ENCODE measurements at places on chromosomes 11 and 22.
A peak's percentile ranks its signal among the peaks of the same experiment; 100 is the strongest.

DNA sequence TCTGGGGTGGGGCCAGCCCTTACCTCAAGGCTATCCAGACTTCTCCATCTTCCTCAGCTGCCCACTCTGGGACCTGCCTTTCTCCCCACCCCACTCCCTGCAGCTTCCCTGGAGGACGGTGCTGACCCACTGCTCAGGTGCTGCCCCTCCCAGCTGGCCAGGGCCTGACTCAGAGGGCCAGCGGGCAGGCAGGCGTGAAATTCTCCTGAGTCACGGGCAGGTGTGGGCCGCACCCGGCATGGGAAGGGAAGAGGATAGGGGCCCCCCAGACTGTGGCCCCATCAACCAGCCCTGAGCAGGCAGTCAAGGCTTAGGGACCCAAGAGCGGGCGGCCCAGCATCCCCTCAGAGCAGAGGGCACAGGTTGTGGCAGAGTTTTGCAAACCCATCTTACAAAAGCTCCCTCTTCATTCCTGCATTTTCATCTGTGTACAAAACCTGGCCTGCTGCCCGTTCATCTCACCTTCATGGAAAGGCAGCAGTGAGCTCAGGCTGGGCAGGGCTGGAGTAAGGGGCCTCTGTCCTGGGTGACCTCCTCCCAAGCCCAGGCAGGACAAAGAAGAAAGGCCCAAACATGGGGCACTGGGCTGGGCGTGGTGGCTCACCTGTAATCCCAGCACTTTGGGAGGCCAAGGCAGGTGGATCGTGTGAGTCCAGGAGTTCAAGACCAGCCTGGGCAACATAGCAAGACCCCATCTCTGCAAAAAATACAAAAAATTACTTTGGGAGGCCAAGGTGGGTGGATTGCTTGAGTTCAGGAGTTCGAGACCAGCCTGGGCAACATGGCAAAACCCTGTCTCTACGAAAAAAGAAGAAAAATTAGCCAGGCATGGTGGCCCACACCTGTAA lies 6.1 kb downstream of the RHOD start:
- no peak for DNase-seq

DNA sequence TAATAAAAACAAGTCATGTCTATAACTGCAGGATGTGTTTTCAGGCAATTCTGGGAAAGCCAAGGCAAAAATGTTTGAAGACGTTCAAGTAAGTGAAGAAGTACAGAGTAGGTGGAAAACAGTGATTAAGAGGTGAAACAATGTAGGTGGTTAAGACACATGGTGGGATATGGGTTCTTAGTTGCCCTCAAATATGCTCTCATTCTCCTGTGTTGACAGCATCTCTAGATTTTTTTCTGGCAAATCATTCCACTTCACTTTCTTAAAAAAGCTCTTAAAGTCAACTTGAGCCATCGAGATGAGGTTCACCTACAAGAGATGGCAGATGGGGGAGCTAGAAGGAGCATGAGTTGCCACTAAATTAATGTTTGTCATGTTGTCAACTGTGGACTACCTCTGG lies 1041.0 kb upstream of the CNTN5 start:
- DNase-seq = no peak

- DNase-seq = peak; percentile 5
Observed at GRCh38 chr11:6611092-6611962, 689 bp downstream of the TAF10 start.

DNA sequence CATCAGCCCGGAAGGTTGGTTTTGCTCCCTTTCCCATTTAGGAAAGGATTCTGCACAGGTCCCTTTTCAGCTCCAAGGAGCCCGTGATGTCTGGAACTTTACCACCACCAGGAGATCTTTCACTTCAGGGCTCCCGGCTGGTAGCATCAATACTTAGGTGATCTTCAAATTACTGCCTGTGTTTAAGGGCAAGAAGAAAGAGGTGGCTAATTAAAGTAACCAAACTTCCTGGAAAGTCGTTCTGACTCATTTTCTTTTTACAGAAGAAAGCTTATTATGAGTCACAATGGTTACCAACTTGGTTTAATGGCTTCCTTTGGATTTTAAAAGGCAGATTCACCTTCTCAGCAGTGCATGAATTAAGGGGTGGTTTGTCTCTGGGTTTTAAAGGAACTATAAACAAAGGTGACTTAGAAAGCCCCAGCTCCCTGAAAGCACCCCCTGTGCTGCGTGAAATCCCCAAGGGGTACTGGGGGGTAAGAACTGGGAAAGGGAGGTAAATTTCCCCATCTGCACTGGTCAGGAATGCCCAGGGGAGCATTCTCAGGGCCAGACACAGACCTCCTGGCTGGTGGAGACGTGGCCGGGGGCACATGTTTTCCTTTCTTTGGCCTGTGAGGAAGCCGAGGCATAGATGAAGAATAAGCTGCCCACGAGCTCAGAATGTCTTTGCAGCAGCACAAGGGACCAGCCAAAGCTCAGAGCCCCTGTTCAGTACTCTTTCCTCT lies 8.8 kb downstream of the POU2F3 start:
- no peak for DNase-seq

DNA sequence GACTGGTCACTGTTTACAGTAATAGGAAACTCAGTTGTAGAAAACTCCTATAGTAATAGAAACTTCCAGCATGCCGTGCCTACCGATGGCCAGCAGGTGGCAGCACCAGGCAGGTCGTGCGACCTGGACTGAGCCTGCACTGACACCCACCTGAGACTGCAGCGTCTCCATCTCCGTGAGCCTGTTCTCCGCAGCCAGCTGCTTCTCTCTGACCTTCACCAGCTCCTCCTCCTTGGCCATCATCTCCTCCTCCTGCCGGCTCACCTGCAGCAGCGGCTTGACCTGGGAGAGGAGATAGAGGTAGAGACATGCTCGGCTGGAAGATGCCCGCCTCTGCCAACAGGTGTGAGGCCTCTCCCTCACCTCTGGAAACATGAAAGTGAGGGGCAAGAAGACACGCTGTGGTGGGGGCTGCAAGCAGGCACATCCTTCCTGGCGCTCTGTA lies 48.5 kb downstream of the APOL1 start:
- DNase-seq = peak; percentile 74

DNA sequence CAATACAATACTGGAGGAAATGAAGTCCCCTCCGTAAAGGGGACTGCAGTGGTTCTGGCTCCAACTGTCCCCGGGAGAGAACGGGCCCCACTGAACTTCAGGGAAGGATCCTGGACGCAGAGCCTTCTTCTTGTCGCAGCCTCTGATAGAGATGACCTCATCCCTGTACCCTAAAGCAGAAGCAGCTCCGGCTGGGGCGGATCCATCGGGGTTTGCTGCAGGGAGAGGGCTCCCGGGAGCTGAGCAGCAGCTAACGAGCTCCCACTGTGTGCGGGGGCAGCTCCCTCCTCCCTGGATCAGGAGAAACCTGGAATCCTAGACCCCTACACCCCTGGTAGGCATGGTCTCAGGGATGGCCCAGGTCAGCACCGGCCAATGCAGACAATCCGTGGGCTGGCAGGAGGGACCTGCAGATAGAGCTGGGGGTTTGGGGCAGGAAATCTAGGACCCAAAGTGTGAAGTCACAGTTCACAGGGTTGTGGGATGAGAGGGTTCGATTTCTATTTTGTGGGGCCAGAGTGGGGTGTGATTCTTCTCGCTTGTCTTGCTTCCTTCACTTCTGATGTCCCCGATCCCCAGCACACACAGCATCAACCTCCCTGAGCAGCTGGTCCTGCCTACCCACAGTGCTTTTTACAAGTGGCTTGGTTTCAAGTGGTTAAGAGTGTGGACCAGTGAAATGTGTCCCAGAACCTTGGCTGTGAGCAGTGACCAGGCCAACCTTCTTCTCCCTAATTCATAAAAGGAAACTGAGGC lies 12.9 kb downstream of the KIAA0930 start:
- DNase-seq = no peak

DNA sequence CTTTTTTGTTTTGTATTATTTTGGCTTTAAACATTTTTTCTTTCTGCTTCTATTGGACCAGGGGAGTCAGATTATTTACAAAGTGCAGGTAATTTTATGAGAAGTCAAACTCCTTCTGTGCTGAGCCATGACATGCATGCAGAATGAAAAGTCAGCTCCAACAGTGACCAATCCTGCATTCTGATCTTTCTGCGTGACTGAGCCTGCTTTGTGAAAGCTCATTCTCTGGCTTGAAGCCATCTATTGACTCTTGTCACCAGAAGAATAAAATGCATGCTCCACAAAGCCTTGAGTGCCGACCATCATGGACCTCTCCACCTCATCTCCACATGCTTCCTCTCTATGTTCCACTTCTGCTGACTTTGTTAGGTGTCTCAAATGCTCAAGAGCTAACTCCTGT lies 50.2 kb downstream of the MIAT start:
- no peak for DNase-seq

GRCh38 chr11:134040386-134041302 lies 28.2 kb upstream of the JAM3 start:
- no peak for DNase-seq

DNA sequence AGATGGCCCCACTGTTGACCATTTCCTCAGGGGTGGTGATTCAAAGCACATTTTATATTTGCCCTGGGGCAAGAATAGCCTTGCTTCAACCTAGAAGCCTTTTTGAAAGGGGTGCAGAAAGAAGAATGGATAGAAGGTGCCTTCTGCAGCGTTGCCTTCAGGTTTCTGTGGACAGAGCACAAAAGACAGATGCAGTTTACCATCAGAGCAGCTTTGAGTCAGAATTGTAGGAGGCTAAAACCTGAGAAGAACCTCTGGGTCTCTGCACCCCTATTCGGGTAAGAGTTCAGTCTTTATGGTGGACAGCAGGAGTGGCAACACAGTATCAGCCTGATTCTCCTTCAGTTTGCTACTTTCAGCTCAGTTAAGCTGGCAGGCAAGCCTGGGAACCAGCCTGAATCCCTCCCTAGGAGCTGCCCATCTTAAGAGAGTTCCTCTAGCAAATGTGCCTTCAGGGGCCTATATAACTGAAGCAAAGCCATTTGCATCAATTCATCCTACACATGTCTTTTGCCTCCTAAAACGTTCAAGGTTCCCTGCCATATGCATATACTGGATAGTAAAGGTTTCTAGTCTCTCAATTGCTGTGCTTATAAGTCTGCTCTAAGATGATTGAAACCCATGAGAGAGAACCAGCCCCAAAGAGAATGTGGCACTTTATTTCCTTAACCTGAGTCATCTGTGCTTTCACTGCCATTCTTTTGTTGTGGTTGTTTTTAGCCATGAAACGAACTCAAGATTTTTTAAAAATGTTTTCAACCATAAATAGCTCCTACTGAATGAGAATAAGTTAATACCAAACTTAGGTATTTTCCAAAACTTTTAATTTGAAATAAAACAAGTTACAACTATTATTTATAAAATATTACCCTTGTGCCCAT lies 123.0 kb downstream of the TRIM44 start:
- no peak for DNase-seq

- no peak for DNase-seq
Observed at GRCh38 chr22:50546326-50547262, 895 bp downstream of the KLHDC7B start.

- DNase-seq = no peak
Observed at GRCh38 chr11:62432695-62433094, 13.9 kb downstream of the SCGB1A1 start.

GRCh38 chr11:124891373-124891861 lies 6.2 kb downstream of the ROBO4 start:
- no peak for DNase-seq

GRCh38 chr11:32100495-32100894 lies 9.6 kb downstream of the RCN1 start:
- no peak for DNase-seq

DNA sequence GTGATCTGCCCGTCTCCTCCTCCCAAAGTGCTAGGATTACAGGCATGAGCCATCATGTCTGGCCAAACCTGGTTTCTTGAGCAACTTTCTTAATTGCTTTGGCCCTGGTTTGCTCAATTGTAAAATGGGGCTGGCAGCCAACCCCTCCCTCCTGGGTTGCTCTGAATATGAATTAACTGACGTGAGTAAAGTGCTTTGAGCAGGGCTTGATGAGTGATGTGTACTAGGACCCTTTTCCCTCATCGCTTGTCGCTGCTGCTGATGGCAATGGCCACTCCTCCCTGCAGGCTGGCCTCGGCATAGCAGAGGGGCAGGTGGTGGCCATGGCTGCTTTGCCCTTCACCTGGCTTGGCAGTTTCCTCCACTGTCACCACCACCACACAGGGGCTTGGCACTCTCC lies 41.5 kb downstream of the RNF141 start:
- DNase-seq = no peak

DNA sequence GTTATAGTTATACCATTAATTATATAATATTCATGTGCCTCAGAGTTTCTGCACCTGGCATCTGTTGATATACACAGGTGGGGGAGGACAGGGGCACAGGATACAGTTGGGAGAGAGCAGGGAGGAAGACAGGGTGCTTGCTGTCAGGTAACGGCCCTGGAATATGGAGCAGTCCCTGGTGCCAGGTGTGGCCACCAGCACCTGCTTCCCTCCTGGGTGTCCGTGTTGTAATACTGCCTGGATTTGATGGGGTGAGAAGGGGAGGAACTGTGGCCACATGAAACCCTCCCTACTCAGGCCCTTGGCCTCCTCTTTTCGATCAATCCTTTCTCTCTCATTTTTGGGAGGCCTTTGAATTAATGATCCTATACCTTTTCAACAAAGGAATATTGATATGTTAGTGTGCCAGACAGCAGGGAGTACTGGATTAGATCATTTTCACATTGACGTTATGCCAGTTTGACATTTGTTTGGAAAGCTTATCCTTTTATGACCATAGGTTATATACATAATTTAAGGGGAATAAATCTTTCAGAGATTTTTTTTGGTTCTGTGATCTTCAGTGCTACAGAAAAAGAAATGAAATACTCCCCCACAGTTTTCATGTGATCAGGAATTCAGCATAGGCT lies 88.6 kb downstream of the TEAD1 start:
- no peak for DNase-seq

DNA sequence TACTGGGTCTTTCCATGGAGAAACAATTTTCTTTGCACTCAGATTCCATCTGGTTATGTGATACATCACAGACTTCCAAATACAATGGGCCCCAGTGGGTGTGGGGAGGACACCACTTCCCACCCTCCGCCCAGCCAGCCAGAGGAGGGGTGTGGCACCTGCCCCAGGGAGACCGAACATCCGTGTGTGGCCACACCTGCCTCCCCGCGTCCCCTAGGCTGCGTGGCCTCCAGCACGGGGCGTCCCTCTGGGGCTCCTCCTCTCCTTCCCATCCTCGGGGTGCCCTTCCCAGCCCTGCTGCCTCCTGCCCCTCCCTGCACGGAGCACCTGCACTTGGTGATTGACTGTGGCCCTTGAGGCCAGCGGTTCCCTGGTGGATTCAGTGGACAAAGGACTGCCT lies 49.1 kb downstream of the CERK start:
- DNase-seq = no peak

GRCh38 chr11:41245704-41246398 lies 213.6 kb downstream of the LRRC4C start:
- no peak for DNase-seq

- DNase-seq = no peak
Observed at GRCh38 chr22:30362651-30363281, 6.0 kb downstream of the CCDC157 start.

DNA sequence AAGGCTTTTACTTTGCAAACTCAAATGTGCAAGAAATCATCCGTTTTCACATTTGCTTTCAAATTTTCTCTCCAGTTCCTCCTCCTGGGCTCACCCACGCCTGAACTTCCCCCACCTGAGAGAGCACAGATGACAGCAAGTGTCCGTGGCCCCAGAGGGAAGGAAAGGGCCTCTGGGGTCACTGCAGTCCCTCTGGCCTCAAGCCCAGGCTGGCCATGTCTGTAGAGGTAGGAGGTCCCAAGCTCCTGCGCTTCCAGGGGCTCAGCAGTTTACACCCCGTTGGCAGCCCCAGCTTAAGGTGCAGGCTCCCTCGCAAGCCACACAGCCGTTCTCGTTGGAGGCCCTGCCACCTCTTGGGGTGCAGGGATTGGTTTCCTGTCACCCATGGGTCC lies 40.5 kb upstream of the PRDM11 start:
- DNase-seq = no peak

- no peak for DNase-seq
Observed at GRCh38 chr11:19819148-19819547, 106.5 kb downstream of the NAV2 start.

Measured in stimulated activated CD8-positive, alpha-beta memory T cell treated with anti-CD3 and anti-CD28 coated beads, Interleukin-7, amount 100 ng/mL, for 1 hour (primary cell).